ENCODE measurements at places on chromosomes 13 and 19. TPM values are rescaled to one million over a fixed set of nuclear protein-coding genes. Genes with fewer than 3 reads are reported as not detected.

DNA sequence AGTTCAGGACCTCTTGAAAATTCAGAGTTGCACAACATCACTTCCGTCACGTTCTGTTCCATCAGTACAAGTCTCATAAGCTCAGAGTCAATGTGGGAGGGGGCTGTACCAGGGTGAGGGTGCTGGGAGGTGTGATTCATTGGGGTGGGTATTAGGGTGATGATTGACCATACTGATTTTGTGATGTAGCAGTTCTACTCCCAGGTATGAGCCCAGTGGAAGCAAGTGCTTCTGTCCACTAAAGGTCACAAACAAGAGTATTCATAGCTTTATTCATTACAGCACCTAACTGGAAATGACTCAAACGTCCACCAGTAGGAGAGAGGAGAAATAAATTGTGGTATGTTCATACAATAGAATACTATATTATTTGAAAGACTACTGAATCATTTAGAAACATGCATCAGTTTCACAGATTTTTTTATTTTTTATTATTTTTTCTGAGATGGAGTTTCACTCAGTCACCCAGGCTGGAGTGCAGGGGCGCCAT, 12.1 kb upstream of the UPF3A start:
- no peak for DNase-seq

DNA sequence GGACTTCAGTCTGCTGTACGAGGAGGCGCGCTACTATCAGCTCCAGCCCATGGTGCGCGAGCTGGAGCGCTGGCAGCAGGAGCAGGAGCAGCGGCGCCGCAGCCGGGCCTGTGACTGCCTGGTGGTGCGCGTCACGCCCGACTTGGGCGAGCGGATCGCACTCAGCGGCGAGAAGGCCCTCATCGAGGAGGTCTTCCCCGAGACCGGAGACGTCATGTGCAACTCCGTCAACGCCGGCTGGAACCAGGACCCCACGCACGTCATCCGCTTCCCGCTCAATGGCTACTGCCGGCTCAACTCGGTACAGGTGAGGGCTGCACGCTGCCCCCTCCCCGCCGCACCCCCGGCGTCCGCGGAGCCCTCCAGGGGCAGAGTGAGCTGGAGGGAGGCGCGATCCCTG, 14.6 kb downstream of the KCTD15 start:
- DNase-seq, result no peak

- no peak for DNase-seq
These were observed 21.8 kb upstream of the ZNF492 start for GRCh38 chr19:22612316-22612715.

- DNase-seq, result no peak
These were observed 4.6 kb downstream of the C19orf53 start for GRCh38 chr19:13778847-13779246.

GRCh38 chr19:43755256-43755801, 567 bp upstream of the SMG9 start:
- DNase-seq, result peak; percentile 91

- DNase-seq, result peak; percentile 54
These were observed 60.0 kb upstream of the LRCH1 start for GRCh38 chr13:46492946-46493345.

DNA sequence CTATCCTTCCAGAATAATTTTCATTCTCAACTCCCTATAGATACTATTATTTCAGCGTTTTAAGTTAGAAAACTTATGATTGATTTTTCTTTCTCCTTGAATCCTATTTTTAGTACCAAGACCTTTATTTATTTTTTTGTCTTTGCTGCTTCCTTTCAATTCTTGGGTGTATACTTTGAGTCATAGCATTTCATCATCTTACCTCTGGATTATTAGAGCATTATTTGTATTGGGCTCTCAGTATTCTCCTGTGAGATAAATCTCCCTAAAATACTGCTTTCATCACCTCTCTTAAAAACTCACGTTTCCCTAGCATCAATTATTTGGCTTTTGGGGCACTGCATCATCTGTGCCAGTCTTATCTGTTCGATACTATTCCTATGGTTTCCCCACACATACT, 222.8 kb downstream of the POSTN start:
- no peak for DNase-seq

DNA sequence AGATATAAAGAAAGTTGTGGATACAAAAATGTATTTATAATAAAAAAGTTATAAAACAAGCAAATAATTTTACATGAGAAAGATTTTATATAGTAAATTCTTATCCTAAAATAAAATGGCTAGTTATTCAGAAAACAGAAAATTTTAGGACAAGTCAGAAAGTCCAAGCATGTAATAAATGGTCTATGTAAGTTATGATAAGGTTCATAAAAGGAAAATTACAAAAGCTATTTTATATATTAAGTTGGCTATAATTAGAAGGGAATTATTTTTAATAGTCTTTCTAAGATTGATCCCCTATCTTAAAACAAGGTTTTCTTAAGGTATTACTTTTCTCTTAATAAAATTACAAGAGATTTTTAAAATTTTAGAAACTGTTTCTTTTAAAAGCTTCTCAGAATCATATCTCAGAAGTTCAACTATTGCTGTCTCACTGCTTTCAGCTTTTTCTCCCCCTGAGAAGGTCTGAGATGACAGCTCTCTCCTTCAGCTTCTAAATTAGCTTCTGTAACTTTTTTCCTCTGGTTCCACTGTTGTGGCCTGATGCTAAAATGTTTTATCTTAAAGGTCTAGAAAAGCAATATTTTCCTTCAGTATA, 8.7 kb downstream of the CCDC169 start:
- DNase-seq, result no peak

DNA sequence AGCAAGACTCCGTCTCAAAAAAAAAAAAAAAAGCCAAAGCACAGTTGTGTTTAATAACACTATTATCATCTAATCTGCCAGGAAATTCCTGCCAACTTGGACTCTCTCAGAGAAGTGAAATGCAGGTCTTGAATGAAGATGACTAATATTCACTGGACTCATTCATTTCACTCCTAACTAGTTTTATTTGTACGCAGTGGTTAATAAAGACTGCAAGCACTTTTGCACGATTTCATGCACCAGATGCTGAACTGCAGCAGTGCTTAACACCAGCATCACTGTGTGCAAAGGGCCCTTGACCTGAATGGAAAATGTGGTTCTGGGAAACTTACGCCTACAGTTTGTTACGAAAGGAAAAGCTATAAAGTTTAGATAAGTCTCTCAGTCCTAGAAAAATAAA, 63.3 kb downstream of the DHRS12 start:
- no peak for DNase-seq

DNA sequence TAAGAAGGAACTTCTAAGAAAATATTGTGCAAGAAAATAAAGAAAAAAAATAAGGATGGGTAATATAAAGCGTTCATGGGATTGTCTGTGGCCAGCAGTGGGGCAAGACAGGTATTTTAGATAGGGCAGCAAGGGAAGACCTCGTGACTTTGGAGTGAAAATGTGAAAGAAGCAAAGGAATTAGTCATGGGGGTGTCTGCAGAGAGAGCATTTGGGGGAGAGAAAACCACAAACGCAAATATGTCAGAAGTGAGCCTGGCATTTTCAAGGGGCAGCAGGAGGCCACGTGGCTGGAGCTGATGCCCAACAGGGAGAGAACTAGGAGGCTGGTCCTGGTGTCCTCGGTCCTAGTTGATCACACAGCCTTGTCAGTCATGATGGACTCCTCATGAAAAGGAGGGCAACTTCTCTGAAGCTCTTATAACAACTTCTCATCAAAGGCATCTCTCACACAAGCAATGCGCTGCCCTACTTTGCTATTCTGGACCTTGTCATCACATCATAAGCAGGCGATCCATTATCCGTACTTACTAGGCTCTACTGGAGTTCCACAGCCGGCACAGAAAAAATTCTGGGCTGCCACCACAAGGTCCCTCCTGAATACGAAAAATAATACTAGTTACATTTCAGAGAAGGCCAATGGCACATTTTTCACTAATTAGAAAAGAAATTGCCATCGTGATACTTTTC, 31.0 kb downstream of the RUBCNL start:
- no peak for DNase-seq

DNA sequence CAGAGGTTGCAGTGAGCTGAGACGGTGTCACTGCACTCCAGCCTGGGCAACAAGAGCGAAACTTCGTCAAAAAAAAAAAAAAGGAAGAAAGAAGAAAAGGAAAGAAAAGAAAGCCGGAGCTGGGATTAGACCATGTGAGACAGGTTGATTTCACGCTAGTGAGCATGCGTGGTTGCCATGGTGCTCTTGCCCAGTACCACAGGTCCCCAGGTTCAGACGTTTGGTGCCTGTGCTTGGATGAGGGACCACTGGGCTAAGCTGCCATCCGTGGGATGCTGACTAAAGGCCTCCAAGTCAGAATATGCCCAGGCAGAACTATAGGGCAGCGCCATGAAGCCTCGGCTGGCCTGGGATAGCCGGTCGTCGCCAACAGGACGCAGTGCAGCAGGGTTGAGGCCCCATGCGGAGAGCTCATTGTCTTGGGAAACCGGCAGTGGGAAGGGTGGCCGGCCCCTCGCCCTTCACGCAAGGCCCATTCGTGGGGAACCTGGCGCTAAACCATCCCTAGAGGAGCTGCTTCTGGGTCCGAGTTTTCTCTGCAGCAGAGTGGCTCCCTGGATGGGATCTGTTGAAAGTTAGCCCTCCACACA, 7.2 kb upstream of the TEX101 start:
- DNase-seq, result no peak

DNA sequence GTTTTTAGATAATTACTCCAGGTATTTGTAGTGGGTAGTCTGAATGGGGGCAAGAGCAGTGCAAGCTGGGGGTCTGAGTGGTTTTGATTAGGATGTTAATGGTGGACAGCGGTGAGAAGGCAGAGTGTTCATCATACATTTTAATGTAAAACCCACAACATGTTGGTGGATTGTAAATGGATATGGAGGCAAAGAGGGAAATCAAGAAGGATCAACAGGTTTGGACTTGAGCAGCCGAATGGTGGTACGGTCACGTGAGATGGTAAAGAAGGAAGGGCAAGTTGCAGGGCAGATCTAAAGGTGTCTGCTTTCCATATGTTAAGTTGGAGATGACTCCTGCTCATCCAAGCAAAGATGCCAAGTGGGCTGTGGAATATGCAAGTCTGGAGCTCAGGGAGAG, 9.5 kb downstream of the ZNF30 start:
- no peak for DNase-seq

Gene BORA
- polyA plus RNA-seq, result 4.2 TPM

Gene RGL3
- polyA plus RNA-seq, result 1.7 TPM

Gene LRRC25
- polyA plus RNA-seq, result 2.5 TPM

Gene DEDD2
- 13.2 TPM for polyA plus RNA-seq

Gene F2RL3
- polyA plus RNA-seq, result 0.13 TPM
